NCI-H1694 (cell line): ENCODE measurements at places on chromosomes 11 and 22.
A peak's percentile ranks its signal among the peaks of the same experiment; 100 is the strongest.

- DNase-seq: no peak
Measured at GRCh38 chr22:30158744-30159500, 78.7 kb downstream of the HORMAD2 start.

- no peak for DNase-seq
Measured at GRCh38 chr11:9681583-9682372, 17.9 kb downstream of the SWAP70 start.

GRCh38 chr11:87484566-87484965, 446.8 kb downstream of the TMEM135 start:
- DNase-seq: no peak

DNA sequence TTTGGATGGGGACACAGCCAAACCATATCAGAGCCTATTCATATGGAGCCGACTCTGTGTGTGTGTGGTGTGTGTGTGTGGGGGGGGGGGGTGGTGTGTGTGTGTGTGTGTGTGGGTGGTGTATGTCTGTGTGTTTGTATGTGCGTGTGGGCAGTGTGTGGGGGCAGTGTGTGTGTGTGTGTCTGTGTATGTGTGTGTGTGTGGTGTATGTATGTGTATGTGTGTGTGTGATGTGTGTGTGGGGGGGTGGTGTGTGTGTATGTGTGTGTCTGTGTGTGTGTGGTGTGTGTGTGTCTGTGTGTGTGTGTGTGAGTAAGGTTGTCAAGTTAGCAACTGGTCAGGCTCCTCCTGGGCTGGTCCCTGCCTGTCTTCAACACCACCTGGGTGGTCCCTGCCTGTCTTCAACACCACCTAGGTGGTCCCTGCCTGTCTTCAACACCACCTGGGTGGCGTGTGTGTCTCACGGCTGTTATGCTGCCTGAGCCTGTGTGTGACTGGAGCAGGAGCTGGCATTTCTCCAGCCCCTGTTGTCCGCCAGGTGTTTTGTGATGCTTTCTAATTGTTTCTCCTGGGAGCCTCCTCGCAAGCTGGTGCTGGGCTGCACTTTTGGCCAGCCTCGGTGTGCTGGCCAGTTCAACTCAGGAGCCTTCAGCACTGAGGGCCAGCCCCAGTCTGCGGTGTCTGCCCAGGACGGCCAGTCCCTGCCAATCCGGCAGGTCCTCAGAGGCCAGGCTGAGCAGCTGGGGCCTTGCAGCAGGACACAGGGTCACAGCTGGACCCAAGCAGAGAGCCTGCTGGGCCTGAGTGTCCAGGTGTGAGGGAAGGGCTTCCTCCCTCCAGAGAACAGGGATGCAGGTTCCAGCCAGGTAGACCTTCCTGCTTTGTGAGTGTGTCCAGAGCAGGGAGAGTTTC, 21.5 kb upstream of the PVALB start:
- no peak for DNase-seq

- no peak for DNase-seq
Measured at GRCh38 chr11:47154616-47155570, 21.8 kb downstream of the ARFGAP2 start.

DNA sequence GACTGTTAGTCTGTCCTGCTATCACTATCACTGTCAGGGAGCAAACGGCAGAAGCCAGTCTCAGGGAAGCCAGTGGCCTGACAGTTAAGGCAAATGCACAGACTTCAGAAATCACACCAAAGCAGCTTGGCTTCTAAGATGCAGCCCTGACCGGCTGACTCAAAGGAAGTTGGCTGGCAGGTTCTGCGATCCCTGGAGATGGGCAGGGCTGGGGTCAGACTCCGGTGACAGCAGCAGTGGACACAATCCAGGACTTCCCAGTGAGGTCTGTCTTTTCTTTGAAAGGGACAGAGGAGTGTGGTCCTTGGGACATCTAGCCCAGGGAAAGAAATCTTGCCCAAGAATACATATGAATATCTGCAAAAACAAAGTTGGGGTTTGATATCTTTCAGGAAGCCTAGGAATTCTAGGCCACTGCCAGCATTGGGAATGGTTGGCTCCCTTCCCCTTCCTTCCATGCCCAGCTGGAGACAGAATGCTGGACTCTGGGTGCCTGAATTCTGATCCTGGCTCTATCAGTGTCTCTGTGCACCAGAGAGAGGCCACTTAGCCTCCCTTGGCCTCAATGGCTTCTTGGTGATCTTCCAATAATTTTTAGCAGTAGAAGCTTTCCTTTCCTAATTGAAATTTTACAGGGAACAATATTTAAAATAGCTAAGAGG, 108.9 kb downstream of the KIRREL3 start:
- DNase-seq: no peak

GRCh38 chr22:43235445-43236409, 48.8 kb upstream of the TTLL12 start:
- no peak for DNase-seq

DNA sequence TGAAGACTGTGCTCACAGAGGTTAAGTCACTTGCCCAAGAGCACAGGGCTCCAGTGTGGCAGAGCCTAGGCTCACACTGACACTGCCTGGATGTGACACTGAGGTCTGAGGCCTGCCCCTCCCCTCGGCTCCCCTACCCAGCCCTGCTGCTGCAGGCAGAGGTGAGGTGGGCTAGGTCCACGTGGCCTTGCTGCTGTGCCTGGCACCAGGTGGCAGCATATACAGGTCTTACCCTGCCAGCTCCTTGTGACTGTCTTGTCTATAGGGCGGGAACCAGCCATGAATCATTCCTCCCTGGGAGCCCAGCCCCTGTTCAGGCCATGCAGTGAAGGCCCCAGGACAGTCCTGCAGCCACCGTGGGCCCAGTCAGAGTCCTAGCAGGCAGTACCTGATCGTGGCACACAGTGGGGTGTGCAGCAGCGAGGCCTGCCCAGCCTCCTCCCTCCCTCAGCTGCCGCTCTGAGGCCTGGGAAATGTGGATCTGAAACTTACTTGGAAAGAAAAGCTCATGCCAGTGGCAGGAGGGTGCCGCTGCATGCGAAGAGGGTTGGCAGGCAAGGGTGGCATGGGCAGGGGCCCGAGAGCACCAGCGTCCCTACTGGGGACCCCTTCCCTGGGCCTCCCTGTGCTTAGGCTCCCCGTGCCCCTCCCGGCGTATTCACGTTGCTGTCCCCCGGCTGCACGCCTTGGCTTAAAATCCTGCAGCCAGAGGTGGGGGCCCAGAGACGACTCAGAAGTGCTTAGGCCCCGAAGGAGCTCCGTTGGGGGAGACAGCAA, 1.2 kb upstream of the CERK start:
- DNase-seq: no peak

DNA sequence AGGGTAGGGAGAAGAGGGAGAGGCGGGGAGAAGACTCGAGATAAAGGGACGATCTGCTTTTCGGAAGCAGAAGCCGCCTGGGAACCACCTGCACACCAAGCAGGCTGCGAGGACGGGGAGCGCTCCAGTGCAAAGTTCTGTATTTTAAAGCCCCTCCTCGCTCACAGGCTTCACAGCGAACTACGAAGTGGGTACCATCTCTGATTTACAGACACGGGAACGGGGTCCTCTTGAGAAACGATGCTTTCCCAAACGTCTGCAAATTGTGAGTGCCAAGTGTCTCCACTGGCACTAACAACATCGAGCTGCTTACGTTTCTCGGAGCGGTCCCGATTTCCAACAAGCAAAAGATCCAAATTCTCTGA, 700 bp upstream of the STX3 start:
- DNase-seq: no peak

- no peak for DNase-seq
Measured at GRCh38 chr11:129996113-129996870, 6.3 kb downstream of the PRDM10 start.

- no peak for DNase-seq
Measured at GRCh38 chr11:78549624-78550409, 24.8 kb downstream of the NARS2 start.

GRCh38 chr11:49995565-49995964, 13.2 kb upstream of the OR4C12 start:
- DNase-seq: peak; percentile 78

GRCh38 chr11:65003282-65003681, 6.5 kb upstream of the BATF2 start:
- DNase-seq: no peak

- DNase-seq: no peak
Measured at GRCh38 chr11:75035911-75036565, 47.3 kb downstream of the NEU3 start.

GRCh38 chr11:4672470-4672869, 25.2 kb downstream of the OR51E2 start:
- DNase-seq: no peak

DNA sequence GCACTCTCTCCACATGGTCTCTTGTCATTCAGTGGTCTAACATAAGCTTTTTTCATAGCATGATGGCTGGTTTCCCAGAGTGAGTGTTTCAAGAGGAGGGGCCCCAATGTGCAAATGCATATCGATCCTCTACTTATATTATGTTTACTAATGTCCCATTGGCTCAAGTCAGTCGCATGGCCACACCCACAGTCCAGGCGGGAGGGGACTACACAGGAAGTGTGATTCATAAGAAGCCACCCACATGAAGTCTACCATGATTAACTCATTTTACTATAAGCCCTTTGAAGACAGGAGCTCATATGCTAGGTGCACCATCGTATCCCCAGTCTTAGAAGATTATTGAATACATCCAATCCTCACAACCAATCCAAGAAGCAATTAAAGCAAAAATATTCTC, 89.5 kb upstream of the ISX start:
- no peak for DNase-seq

DNA sequence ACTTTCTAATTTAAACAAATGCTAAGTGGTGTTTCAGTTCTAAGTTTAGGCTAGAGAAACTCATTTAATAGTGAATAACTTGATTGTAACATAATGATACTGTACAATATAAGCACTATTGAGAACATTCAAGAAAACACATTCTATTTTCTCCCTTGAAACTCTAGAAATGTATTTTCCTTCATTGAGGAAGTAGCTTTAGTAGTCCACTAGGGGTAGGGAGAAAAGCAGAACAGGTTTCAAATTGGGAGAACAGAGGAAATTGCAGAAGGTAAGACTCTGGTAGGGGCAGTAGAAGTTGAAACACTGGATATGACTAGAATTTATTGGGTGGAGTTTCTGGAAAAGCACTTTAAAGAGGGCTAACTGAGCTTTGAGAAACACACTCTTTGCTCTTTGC, 31.6 kb upstream of the MPPED2 start:
- DNase-seq: no peak

DNA sequence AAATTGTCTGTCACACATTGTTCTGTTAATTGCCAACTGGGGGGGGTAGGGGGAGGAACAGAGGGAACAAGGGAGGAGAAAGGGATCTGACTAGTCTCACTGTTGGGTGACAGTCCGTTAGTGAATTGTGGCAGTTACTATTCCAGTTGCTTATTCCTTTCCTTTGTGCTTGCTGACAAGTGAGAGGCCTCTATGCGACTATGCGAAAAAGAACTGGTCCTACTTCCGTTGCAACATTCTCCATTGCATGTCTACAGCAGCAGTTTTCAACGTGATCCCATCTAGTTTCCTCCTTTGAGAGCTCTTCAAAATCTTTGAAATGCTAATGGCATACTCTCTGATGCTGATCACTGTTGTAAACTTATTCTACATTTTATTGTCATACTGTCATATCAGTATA, 672.2 kb downstream of the LRRC4C start:
- no peak for DNase-seq
